Activated CD8-positive, alpha-beta memory T cell treated with anti-CD3 and anti-CD28 coated beads, Interleukin-2, amount 10 ng/mL, durations not matched to agents 7 days and 5 days (primary cell): ENCODE measurements at places on chromosomes 5 and 9. TPM values are rescaled to one million over a fixed set of nuclear protein-coding genes. Genes with fewer than 3 reads are reported as not detected.

The MEIKIN gene
- not detected for total RNA-seq

The ENTREP1 gene
- total RNA-seq, result not detected

The SOX30 gene
- 0.09 TPM for total RNA-seq

The DMRT3 gene
- not detected for total RNA-seq

The HMHB1 gene
- 1.2 TPM for total RNA-seq

The MINAR2 gene
- not detected for total RNA-seq

The SLC36A3 gene
- total RNA-seq, result not detected

The PDGFRB gene
- 68.9 TPM for total RNA-seq

The PITX1 gene
- not detected for total RNA-seq

The LURAP1L gene
- total RNA-seq, result not detected

The IL12B gene
- total RNA-seq, result 0.07 TPM

The CATSPER3 gene
- total RNA-seq, result 0.82 TPM

The FLT4 gene
- total RNA-seq, result 1.7 TPM

The MARCHF3 gene
- 0.73 TPM for total RNA-seq

The IFNA13 gene
- not detected for total RNA-seq

The LPCAT1 gene
- total RNA-seq, result 83.8 TPM

The CCL27 gene
- not detected for total RNA-seq

The CDKN2B-AS1 gene
- total RNA-seq, result 3.4 TPM

The HACD4 gene
- 10.1 TPM for total RNA-seq

The CARD6 gene
- 2.6 TPM for total RNA-seq

The UNC5A gene
- total RNA-seq, result not detected

The SIMC1 gene
- total RNA-seq, result 36.9 TPM

The AIF1L gene
- 0.23 TPM for total RNA-seq

The ACOT12 gene
- not detected for total RNA-seq

The SCGB3A2 gene
- not detected for total RNA-seq

The STK32A gene
- total RNA-seq, result not detected

The FAM151B gene
- 0.12 TPM for total RNA-seq
